A549 treated with AZD2906 at 1 μM for 4 hours (cell line): ENCODE measurements at places on chromosomes 11 and 22. TPM values are rescaled to one million over a fixed set of nuclear protein-coding genes. Genes with fewer than 3 reads are reported as not detected.

The MRGPRX3 gene
- 0.06 to 0.07 TPM in 2 of 5 replicates, not detected in the others for total RNA-seq

The PANX2 gene
- total RNA-seq: 5.3 to 6.6 TPM (median 5.8 TPM) in 5 replicates

The MUC6 gene
- total RNA-seq: 0.05 TPM in 1 of 5 replicates, not detected in the others

The ST14 gene
- total RNA-seq: 0.04 to 0.23 TPM (median 0.06 TPM) in 5 replicates

The TMPRSS4 gene
- not detected in 5 replicates for total RNA-seq

The GLYAT gene
- not detected in 5 replicates for total RNA-seq

The CCDC15 gene
- 0.41 to 0.62 TPM (median 0.53 TPM) in 5 replicates for total RNA-seq
